ENCODE measurements at places on chromosomes 1 and 21.
A peak's percentile ranks its signal among the peaks of the same experiment; 100 is the strongest.

- no peak for DNase-seq
Measured at GRCh38 chr1:17844185-17844826, 89.2 kb downstream of the ACTL8 start.

DNA sequence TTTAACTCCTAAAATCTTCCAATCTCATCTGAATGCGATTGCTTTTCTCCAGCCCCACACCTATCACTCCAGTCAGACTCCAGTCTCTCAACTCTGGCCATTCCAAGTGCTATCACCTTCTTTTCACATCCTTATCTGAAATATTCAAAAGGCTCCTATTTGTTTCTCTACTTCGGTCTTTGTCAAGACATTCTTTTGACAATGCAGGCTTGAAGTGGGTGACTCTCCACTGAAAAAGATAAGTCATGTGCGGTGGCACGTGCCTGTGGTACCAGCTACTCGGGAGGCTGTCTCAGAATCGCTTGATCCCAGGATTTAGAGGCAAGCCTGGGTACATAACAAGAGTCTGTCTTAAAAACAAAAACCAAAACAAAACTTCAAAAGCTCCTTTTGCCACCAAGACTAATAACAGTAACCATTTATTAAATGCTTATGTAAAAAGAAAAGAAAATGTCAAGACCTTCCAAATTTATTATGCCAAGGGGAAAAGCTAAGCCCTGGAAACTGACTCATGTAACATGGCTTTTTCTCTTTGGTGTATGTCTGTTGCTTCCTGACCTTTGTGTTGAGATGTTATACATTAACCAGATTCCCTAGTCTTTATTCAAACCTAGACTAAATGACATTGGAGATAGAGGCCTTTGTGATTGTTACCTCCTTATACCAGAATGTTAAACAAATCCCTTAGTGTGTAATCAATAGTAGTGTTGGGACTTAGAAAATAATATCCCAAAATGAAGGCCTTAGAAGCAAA is 3.6 kb downstream of the ALG14 start:
- DNase-seq = no peak

DNA sequence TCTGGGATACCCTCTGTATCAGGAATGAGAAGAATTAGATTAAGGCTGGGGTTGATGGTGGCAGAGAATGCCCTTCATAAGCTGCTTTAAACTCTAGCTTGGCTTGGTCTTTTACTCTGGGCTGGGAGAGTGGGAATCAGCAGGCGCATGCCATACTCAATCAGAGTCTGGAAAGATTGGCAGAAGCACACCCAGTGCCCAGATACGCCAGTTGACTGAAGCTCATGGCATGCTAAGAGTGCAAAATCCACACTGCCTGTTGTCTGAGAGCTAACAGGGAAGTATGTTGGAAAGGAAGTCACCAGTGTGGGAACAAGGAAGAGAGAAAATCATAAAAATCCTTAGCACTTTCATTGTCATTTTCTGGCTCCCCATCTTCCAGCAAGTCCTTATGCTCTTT is 53.0 kb downstream of the HMCN1 start:
- DNase-seq = no peak

GRCh38 chr1:65791801-65792668 is 660 bp upstream of the PDE4B start:
- DNase-seq = peak; percentile 23

- DNase-seq = no peak
Measured at GRCh38 chr1:84700070-84700469, 9.8 kb upstream of the SSX2IP start.

GRCh38 chr1:170461762-170462384 is 70.1 kb upstream of the GORAB start:
- no peak for DNase-seq

DNA sequence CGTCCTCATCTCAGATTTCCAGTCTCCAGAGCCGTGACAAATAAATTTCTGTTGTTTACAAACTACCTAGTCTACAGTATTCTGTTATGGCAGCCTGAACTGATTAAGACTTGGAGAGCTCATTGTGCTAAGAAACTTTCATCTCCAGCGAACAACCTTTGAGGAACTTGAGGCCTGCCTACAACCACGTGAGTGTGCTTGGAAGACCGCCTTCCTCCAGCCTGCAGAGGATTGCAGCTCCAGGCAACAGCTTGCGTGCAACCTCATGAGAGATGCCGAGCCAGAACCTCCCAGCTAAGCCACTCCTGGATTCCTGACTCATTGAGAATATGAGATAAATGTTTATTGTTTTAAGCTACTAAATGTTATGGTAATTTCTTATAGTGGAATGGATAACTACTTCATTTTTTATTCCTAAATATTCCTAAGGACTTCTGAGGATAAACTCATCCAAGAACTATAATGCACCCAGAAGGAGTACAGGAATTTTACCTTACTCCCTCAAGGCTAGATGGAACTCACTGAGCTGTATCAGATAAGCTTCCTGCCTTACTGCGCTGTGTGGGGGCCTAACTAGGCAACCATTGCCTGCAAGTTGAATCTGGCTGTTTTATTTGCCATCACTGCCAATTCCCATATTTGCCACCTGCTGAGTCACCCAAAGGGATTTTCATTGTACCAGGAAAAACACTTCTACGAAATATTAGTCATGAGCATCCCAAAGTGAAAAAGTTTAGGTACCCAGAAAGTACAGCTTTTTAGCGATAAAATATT is 17.6 kb downstream of the FAM177B start:
- DNase-seq = no peak

DNA sequence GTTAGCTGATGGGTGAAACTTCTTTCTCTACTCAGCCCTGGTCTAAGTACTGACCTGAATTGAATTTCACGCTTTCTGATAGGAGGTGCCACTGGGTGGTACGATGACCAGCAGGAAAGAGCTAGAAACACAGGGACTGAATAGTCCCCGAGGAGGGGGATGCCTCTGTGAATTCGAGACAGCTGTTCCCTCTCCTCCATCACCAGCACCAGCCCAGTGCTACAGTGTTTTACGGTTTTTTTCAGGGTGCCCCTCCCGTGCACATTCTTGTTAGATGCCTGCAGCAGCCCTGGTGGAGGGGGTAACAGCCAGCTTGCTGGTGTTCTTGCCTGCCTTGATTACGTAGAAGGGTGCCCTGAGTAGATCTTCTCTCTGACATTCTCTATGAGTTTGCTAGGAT is 7.1 kb downstream of the HUNK start:
- no peak for DNase-seq

- DNase-seq = no peak
Measured at GRCh38 chr1:58402444-58402843, 144.1 kb downstream of the OMA1 start.
